Upper lobe of left lung (tissue), 6 donors: ENCODE measurements at places on chromosomes 11 and 22.

DNA sequence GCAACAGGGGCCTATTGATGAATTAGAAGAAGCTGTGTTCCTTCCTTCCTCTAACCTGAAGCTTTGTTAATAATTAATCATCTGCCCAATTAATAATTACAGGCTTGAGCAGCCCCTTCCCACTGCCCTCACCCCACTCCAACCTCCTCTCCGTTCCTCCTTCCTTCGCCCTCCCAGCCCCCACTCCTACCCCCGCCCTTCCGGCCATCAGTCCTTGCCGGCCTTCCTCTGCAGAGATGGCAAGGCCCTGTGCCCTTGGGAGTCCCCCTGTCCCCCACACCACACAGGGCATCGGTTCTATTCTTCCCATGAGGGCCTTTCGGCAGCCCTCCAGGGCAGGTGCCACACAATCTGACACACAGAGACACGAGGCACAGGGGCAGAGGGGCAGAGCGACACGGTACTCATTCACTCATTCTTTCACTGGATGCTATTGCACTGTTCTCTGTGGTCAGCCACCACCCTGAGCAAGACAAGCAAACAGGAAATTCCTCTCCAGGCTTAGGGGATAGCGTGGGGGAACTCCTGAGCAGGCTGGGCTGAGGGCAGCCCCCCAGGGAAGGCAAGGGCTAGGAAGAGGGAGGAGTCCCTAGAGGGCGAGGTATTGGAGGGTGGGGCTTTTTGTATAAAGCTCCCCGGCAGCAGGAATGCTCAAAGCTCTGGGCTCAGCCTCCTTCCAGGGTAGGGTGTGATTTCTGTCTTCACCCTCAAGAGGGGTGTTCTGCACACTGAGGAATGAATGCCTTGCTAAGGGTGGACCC, 14.7 kb downstream of the MGAT3 start:
- no peak overlapping the region for H3K4me3 ChIP-seq
- H3K27ac ChIP-seq, result peak overlapping the region; percentile 90
- H3K36me3 ChIP-seq, result no peaks in the 10 kb centered on the region

GRCh38 chr11:96318850-96319249, 24.1 kb downstream of the MAML2 start:
- peaks cover 54% of the 10 kb centered on the region for H3K4me1 ChIP-seq
- H3K27ac ChIP-seq, result peak overlapping the region; percentile 60
- DNase-seq, result no peak
- no peak overlapping the region for H3K4me3 ChIP-seq
- no peaks in the 10 kb centered on the region for H3K36me3 ChIP-seq

DNA sequence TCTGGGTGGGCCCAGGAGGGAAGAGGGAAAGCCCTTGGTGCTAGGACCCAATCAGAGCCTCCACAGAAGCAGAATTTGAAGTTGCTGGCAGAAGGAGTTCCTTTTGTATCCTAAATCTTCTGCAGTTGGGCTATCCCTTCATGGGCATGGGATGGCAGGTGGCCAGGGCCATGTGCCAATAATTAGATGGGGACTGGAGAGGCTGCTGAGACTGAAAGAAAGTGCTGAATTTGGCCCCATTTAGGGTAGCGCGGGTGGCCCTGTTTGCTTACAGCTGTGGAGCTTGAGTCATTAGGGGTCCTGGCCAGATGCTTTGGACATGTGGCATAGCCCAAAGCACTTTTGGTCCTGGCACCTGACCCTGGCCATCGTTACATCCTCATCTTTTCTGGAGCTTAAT, 27.1 kb downstream of the PARVA start:
- peaks cover 17% of the 10 kb centered on the region for H3K4me1 ChIP-seq
- no peaks in the 10 kb centered on the region for H3K36me3 ChIP-seq
- no peak overlapping the region for H3K27ac ChIP-seq
- DNase-seq, result no peak
- H3K4me3 ChIP-seq, result no peak overlapping the region
- no peaks in the 10 kb centered on the region for H3K27me3 ChIP-seq

DNA sequence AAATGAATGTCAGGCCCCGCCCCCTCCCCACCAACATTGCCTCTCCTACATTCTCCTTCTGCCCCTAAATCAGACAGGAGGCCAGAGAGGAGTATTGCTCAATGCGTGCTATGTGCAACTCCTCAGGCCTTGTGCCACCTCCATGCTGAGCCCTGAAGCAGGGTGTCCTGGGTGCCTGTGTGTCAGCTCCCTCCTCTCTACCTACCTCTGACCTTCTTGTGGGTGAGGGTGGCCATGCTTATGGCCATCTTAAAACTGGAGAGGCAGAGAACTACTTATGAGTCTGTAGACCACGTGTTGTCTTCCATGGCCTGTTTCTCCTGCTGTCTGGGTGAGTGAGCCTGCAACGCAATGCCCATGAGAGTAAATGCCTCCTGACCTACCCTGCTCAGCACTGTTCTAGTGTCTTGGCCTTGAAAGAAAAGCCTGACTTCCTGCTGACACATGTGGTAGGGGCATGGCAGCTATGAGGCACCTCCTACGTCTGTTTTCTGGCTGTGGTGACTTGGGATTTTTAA, 10.5 kb downstream of the MCAM start:
- H3K4me1 ChIP-seq, result no peaks in the 10 kb centered on the region
- DNase-seq, result no peak
- H3K27ac ChIP-seq, result peak overlapping the region; percentile 40
- peaks cover 36% of the 10 kb centered on the region for H3K36me3 ChIP-seq
- H3K27me3 ChIP-seq, result no peaks in the 10 kb centered on the region

DNA sequence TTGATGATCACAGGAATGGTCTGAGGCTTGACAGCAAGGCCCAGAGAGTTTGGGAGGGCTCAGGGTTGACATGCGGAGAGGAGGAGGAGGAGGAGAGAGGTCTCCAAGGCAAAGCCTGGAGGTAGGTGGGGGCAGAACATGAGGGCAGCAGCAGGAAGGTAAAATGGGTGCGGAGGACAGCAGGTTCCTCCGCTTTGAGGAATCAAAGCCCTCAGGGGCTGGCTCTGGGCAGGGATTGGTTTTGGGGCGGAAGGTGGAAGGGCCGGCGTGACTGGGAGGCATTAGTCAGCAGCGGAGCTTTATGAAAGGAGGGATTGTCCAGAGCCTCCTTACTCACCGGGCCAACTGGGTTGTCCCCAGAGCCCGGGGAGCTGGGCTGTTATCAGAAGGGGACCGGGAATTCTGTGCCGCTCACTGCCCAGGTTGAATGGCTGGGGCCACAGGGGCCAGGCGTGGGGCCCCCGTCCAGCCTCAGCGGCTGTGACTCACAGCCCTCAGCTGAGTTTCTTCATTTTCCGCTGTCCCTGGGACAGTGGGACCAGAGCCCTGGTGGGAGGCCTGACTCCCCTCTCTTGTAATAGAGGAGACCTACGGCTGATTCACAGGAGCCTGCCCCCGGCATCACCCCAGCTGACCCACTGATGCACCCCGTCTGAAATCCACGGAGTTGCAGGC, 36.2 kb downstream of the LIF start:
- no peak overlapping the region for H3K4me3 ChIP-seq
- H3K4me1 ChIP-seq, result peaks cover 28% of the 10 kb centered on the region
- H3K27ac ChIP-seq, result no peak overlapping the region
- no peaks in the 10 kb centered on the region for H3K27me3 ChIP-seq
- H3K36me3 ChIP-seq, result no peaks in the 10 kb centered on the region

GRCh38 chr22:45877036-45877380, 100.0 kb downstream of the WNT7B start:
- no peaks in the 10 kb centered on the region for H3K4me1 ChIP-seq
- DNase-seq, result peak; percentile 7
- H3K27me3 ChIP-seq, result peaks cover 7% of the 10 kb centered on the region
- H3K36me3 ChIP-seq, result no peaks in the 10 kb centered on the region

- peak overlapping the region; percentile 97 for H3K27ac ChIP-seq
- H3K4me1 ChIP-seq, result peaks cover 75% of the 10 kb centered on the region
- H3K27me3 ChIP-seq, result no peaks in the 10 kb centered on the region
- H3K36me3 ChIP-seq, result peaks cover 9% of the 10 kb centered on the region
Measured at GRCh38 chr22:36384766-36385481, 2.8 kb downstream of the MYH9 start.

DNA sequence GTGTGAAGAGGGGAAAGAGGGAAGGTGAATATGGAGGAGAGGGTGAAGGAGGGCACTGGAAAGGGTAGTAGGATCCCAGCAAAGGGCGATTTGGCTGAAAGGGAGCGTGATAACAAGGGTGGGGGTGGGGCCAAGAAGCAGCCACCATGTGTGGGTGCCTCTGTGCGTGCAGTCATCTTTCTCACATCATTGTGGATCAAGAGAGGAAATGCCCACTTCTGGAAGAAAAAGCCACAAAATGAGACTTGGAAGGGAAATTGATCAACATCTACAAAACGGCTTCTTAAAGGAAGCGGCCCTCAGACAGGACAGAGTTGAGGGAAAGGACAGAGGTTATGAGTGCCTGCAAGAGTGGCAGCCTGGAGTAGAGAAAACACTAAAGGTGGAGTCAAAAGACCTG, 1.2 kb upstream of the CXCR5 start:
- no peak for DNase-seq
- no peaks in the 10 kb centered on the region for H3K27me3 ChIP-seq
- no peaks in the 10 kb centered on the region for H3K36me3 ChIP-seq
- no peaks in the 10 kb centered on the region for H3K4me1 ChIP-seq
- no peak overlapping the region for H3K27ac ChIP-seq

DNA sequence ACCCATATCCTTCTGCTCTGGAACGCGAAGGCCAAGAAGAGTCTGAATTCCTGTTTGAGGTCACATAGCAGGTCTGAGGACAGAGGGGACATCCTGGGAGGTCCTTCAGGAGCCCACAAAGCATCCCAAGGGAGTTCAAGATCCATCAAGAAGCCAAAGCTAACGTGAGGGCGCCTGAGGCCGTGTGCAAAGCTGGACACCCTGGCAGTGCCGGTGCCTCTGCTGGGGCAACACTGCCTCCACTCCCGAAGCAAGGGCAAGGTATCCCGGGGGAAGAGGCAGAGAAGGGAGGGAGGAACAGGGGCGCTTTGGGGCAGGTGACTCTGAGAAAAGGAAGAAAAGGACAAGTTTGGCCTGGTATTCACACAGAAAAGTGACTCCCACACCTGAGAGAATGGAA, 50.3 kb upstream of the CDON start:
- peaks cover 31% of the 10 kb centered on the region for H3K4me1 ChIP-seq
- no peak overlapping the region for H3K4me3 ChIP-seq
- no peaks in the 10 kb centered on the region for H3K36me3 ChIP-seq
- no peak for DNase-seq

GRCh38 chr22:43955040-43955882, at the start of gene SAMM50:
TSS of gene SAMM50 (plus strand) at chr22:43955442. CDS start at chr22:43955578, 136 bp downstream.
- H3K27ac ChIP-seq, result peak within 1 kb of the TSS; percentile 85
- peaks cover 27% of the 10 kb centered on the region for H3K4me1 ChIP-seq
- H3K36me3 ChIP-seq, result no peaks in the 10 kb centered on the region
- H3K4me3 ChIP-seq, result peak within 1 kb of the TSS; percentile 87
- no peaks in the 10 kb centered on the region for H3K27me3 ChIP-seq

DNA sequence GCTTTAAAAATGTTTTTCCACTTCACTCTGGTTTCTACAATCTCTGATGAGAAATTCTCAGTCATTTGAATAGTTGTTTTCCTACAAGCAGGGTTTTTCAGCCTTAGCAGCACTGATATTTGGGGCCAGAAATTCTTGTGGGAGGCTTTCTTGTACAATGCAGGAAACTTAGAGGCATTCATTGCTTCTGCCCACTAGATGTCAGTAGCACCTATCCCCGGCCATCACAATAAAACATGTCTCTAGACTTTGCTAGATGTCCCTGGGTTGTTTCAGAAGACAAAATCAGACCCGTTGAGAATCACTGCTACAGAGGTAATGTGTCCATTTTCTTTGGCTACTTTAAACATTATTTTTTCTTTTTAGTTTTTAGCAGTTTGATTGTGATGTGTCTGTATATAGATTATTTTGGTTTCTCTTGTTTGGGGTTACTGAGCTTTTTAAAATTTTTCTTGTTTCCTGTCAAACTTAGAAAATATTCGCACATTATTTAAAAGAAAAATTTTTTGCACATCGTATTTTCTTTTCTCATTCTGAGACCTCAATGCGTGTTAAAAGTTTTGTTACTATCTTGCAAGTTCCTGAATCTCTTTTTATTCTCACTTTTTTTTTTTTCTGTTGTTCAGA, 60.8 kb upstream of the CCDC179 start:
- H3K4me3 ChIP-seq, result no peak overlapping the region
- H3K27ac ChIP-seq, result no peak overlapping the region
- DNase-seq, result no peak
- H3K27me3 ChIP-seq, result no peaks in the 10 kb centered on the region
- H3K36me3 ChIP-seq, result no peaks in the 10 kb centered on the region
